ENCODE measurements at places on chromosomes 1 and 21. TPM values are rescaled to one million over a fixed set of nuclear protein-coding genes. Genes with fewer than 3 reads are reported as not detected.
A peak's percentile ranks its signal among the peaks of the same experiment; 100 is the strongest.

The PALMD gene
- total RNA-seq: 7.0 TPM

The RXRG gene
- not detected for total RNA-seq

GRCh38 chr1:211340622-211341507 lies 14.2 kb downstream of the TRAF5 start:
- no peak overlapping the region for H3K27ac ChIP-seq
- peaks cover 46% of the 10 kb centered on the region for H3K4me1 ChIP-seq
- H3K36me3 ChIP-seq: peaks cover 2% of the 10 kb centered on the region
- peak; percentile 68 for DNase-seq
- no peaks in the 10 kb centered on the region for H3K27me3 ChIP-seq
- no peak overlapping the region for H3K4me3 ChIP-seq

DNA sequence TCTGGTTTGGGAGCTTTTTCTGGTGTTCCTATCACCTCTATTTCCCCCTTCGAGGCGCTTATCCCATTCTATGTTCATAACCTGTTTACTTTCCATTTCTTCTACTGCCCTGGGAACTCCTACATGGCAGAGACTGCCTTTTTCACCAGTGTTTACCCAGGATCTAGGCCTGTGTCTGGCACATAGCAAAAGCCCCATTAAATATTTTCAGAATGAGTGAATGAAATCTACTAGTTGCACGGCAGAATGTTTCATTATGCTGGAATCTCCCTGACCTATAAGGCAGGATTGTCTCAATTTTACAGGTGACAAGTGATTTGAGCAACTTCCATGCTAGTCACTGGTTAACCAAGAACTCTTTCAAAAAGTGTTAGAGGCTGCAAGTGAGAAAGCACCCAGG lies 70.1 kb downstream of the PGM1 start:
- H3K36me3 ChIP-seq: peaks cover 17% of the 10 kb centered on the region
- no peak overlapping the region for H3K4me3 ChIP-seq
- peak overlapping the region; percentile 93 for H3K27ac ChIP-seq
- no peaks in the 10 kb centered on the region for H3K27me3 ChIP-seq

GRCh38 chr1:52668711-52669110 lies 29.4 kb downstream of the COA7 start:
- H3K36me3 ChIP-seq: no peaks in the 10 kb centered on the region
- no peak overlapping the region for H3K27ac ChIP-seq
- peaks cover 26% of the 10 kb centered on the region for H3K4me1 ChIP-seq
- no peaks in the 10 kb centered on the region for H3K27me3 ChIP-seq

DNA sequence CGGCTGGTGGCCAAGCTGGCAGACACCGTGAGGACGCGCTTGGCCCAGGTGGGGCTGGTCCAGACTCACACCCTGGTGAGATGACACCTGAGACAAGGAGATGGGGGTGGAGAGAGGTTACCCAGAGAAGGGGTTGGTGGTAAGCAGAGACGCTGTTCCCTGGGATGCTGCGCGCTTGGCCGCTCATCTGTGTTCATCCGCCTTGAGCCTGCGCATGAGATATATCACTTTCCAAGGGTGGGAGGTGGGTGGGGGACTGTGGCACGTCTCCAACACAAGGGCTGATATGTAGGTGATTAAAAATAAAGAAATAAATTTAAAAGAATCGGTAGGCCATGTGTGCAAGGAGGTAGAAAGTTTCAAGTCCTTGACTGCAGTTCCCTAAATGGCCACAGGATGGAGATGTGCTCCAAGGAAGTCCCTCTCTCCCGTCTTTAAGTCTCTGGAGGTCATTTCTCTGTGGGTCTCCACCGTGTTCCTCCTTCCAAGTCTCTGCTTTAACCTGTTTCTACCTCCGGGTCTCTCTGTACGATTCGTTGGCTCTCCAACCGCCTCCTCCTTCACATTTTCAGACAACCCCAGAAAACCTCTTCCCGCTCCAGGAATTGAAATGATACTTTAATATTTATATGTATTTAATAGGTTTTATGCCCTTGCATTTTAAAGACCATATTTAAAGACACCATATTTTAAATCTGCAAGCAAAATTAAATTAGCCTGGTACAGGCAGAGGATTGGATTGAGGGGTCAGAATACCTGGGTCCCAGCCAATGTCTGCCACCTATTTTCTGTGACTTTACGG lies 4.5 kb downstream of the TTC24 start:
- H3K4me1 ChIP-seq: peaks cover 2% of the 10 kb centered on the region
- no peak overlapping the region for H3K27ac ChIP-seq
- no peak overlapping the region for H3K4me3 ChIP-seq
- H3K36me3 ChIP-seq: no peaks in the 10 kb centered on the region
- no peak for DNase-seq

DNA sequence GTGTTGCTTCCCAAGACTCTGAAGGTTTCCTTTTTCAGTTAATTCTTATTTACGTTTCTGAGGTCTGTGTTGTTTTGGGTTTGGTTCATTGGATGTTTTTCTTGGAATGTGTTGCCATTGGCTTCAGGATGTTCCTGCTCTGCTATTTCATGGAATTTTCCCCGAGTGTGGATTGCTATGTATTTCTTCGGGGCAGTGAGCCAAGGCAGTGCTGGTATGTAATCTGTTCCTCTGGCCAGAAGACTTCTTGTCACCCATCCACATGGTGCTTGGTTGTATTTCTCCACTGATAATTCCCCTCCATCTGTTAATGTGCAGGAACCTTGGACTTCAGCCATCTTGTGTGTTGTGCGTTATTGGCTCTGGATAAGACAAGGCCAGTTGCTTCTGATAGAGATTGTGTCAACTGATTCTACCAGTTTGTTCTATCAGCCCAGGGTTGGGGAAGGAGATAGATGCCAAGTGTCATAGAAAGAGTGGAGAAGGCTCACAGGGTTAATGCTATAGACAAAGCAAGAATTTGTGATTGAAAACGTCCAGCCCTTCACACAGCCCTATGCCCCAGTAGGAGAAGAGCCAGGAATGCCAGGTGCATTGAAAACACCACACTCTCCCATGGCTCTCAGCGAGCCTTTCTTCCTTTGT lies 505.2 kb downstream of the PLPP3 start:
- peak overlapping the region; percentile 86 for H3K27ac ChIP-seq
- no peaks in the 10 kb centered on the region for H3K27me3 ChIP-seq
- H3K36me3 ChIP-seq: peaks cover 2% of the 10 kb centered on the region
- no peak overlapping the region for H3K4me3 ChIP-seq

DNA sequence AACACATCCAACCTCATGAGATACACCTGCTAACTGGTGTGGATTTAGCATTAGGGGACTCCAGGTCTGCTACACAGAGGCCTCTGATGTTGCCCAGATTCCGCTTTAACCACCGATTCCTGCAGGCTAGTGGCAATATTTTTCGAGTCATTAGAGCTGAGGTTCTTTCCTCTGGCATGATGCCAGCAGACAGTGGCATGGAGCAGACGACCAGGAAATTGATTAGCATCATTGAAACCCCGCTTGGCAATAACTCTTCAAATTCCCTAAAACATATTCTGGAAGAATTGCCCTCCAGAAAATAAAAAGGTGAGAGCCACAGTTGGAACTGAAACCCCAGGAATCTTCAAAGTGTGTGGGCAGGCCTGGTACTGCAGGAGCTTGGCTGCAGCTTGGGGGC lies 28.4 kb upstream of the ETV3 start:
- no peaks in the 10 kb centered on the region for H3K36me3 ChIP-seq
- H3K4me1 ChIP-seq: no peaks in the 10 kb centered on the region
- H3K27ac ChIP-seq: no peak overlapping the region
- H3K27me3 ChIP-seq: peaks cover 40% of the 10 kb centered on the region
- DNase-seq: no peak
- H3K4me3 ChIP-seq: no peak overlapping the region

DNA sequence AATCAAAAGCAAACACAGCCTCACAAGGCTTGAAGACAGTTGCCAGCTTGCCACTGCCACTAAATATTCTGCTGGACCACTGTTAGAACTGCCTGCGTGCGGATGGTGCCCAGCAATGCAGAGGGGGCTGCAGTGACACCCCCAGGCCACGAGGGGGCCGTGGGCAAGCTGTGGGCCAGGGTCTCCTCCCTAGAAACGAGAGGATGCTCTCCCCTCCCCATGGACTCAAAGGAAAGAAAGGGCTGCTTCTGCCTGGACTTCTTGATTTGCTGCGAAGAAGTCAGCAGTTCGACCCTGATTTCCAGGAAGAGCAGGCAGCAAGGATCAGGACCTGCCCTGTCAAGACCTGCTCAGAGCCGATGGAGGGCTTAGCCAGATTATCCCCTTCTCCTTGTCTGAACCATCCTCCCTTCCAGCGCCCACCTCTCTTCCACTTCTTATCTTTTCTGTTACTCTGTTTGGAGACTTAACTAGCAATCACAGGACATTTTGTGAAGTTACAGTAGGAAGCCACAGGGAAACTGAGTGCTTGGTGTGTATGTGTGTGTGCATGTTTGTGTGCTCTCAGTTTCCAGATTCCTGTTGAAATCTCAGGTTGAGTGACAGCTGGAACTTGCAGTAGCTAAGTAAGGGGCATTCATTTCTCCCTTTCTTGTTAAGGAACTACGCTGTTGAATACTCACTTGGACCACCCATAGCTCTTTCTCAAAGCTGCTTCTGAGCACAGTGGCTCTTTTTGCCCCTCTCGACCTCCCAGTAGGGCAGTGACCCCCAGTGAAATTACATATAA lies 2.7 kb downstream of the MAN1C1 start:
- DNase-seq: peak; percentile 88
- H3K36me3 ChIP-seq: peaks cover 24% of the 10 kb centered on the region
- peaks cover 47% of the 10 kb centered on the region for H3K4me1 ChIP-seq
- peak overlapping the region; percentile 84 for H3K4me3 ChIP-seq

DNA sequence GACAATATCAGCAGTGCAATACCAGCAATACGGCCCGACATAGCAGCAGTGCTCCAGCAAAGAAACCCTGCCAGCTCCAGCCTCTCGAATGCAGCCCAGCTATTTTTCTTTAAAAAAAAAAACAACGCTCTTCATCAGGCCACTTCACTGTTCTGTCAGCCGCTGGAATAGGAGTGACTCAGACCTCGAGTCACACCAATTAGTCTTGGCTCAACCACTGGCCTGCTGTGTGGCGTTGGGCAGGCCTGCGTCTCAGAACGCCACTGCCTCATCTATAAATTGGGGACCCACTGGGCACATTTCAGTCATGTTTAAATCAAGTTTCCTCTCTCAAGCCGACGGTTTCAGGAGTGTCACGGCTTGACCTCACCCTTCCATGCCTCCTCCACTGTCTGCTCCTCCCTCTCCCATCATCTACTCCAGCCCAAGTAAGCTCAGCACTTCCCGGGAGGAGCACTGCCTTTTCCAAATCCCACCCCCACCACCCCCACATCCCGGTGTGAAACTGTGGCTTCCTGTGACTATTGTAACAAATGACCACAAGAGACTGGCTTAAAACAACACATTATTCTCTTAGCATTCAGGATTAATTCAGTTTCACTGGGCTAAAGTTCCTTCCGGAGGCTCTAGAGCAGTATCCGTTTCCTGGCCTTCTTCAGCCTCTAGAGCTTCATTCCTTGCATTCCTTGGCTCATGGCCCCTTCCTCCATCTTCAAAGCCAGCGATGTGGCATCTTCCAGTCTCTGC lies 71.9 kb upstream of the EFHD2 start:
- no peak overlapping the region for H3K4me3 ChIP-seq
- H3K4me1 ChIP-seq: peaks cover 36% of the 10 kb centered on the region
- H3K27me3 ChIP-seq: no peaks in the 10 kb centered on the region

- H3K27ac ChIP-seq: peak overlapping the region; percentile 84
- no peak for DNase-seq
- H3K36me3 ChIP-seq: no peaks in the 10 kb centered on the region
- H3K4me1 ChIP-seq: peaks cover 51% of the 10 kb centered on the region
- H3K27me3 ChIP-seq: no peaks in the 10 kb centered on the region
These were observed 1.6 kb downstream of the NRIP1 start for GRCh38 chr21:15063081-15063813.

- H3K36me3 ChIP-seq: peaks cover 7% of the 10 kb centered on the region
- no peak overlapping the region for H3K4me3 ChIP-seq
- no peak for DNase-seq
- H3K27me3 ChIP-seq: no peaks in the 10 kb centered on the region
- no peak overlapping the region for H3K27ac ChIP-seq
These were observed 33.6 kb downstream of the LGR6 start for GRCh38 chr1:202227053-202227672.

Data from osteocyte (in vitro differentiated cells).